Activated CD4-positive, alpha-beta T cell treated with anti-CD3 and anti-CD28 coated beads for 1 hour (primary cell): ENCODE measurements at places on chromosomes 1 and 21.

DNA sequence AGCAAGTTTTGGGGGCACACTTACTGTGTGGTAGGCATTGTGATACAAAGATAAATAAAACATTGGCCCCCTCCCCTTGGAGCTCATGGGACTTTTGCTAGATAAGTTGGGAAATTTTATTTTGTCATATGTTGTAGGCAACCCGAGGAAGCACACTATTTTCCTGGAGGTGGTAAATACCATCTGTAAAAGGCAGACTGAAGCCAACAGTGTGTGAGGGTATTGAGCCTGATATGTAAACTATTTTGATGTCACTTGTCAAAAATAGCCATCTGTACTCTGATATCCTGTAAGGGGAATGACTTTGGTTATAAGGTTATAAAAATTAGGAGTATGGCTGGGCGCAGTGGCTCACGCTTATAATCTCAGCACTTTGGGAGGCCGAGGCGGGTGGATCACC lies 30.6 kb downstream of the VANGL2 start:
- no peak for DNase-seq

DNA sequence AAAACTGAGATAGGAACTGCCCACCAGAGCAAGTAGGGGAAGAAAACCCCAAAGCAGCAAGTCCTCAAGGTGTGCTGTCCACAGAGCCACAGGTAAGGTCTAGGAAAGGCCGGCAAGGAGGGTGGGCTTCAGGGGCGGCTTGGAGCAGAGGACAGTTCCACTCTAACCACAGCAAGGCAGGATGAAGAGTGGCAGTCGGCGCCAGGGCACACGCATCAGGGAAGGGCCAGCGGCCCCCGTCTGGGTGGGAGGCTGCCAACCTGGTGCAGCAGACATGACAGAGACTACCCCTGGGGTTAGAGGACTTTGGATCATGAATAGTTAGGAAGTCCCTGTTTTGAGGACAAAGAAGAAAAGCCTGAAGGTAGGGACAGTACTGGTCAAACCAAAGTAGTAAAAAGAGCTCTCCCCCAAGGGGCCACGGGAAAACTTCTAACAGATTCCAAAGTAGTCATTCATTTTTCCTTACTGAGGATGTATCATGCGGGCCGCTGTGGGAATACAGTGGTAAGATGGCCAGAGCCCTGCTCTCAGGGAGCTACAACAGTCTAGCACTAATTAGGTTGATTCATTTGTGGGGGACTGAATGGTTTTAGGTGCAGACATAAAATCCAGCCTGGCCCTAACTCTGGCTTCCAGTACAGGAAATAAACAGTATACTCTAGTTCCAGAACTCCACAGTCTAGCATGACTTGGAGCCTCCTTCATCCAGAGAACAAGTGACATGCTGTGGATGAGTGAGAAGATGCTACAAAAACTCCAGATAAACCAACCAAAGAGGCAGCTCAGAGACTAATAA lies 3.5 kb upstream of the RAP1GAP start:
- no peak for DNase-seq

- no peak for DNase-seq
Observed at GRCh38 chr21:33391656-33392055, 11.6 kb upstream of the IFNGR2 start.

GRCh38 chr1:154342836-154343472 lies 17.6 kb downstream of the ATP8B2 start:
- peak; percentile 58 for DNase-seq

DNA sequence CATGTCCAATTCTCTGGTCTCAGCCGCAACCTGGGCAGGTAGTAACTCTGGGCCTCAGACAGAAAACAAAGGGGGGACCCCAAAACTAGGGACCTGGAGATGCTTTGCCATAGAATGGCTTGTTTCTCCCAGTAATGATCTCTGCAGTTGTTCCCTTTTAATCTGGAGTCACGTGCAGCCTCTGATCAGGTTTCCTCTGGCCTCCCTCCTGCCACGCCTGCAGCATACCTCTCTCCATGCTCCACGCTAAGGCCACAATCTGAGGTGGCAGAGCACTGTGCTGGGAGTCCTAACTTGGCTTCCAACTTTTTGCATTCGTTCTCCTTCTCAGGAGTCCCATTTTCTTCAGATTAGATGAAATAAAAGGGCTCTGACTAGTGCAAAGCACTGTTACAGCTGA lies 1.9 kb downstream of the PABPC4 start:
- no peak for DNase-seq

GRCh38 chr1:201217851-201218250 lies 27.2 kb downstream of the IGFN1 start:
- no peak for DNase-seq

GRCh38 chr1:65508051-65508450 lies 87.6 kb downstream of the LEPR start:
- DNase-seq, result no peak

- DNase-seq, result no peak
Observed at GRCh38 chr21:35775778-35776544, 284.4 kb downstream of the SETD4 start.

GRCh38 chr1:200625381-200625824 lies 4.9 kb upstream of the KIF14 start:
- no peak for DNase-seq

GRCh38 chr1:22828484-22829308 lies 118.1 kb downstream of the EPHB2 start:
- no peak for DNase-seq

DNA sequence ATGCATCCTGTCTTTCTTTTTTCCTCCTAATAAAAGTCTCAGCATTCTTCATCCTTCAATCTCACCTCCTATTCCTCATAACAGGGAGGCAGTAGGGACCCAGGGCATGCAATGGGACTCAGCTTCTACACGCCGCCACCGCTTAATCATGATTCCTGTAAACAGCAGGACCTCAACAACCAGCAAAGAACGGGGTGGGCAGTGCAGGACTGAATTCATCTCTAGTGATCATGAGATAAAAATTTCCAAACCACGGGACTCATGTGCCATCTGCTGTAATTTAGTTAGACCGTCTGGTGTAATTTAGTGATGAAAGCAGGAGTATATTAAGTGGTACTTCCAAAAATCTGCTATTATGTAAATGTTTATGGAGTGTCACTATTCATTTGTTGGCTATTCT lies 5.4 kb downstream of the PRAMEF12 start:
- DNase-seq, result no peak

DNA sequence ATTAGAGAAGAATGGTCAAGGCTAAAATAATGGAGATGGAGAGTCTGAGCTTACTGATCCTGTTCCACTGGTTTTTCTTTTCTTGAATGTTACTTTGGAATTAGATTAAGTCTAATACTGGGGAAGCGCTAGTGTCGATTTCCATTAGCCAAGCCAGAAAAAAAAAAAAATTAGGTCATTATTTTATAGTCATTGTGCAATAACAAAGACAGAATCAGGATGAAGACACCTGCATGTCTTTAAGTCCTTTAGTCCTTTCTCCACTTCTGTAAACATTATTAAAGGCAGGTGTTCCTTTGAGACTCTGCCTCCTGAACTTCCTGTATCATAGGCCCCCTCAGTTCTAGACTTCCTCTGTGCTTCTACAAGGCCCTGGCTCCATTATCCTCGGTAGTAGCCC lies 42.8 kb downstream of the MYSM1 start:
- DNase-seq, result no peak

DNA sequence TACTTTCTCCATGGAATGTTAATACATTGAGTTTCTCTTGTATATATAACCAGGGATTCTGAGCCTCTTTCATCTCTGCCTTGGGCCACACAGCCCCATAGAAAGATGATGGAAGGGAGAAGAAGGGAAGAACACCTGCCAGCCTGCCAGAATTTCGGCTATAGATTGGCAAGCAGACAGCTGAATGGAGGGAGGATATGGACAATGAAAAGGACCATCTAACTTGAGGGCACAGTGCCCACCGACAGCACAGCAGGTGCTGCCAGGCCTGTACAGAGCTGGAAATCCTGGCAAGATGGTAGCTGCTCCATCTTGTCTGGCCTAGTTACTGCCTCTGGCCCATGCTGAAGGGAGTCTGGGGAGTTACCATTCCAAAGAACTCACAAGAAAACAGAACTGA lies 244.3 kb downstream of the FGGY start:
- DNase-seq, result no peak

DNA sequence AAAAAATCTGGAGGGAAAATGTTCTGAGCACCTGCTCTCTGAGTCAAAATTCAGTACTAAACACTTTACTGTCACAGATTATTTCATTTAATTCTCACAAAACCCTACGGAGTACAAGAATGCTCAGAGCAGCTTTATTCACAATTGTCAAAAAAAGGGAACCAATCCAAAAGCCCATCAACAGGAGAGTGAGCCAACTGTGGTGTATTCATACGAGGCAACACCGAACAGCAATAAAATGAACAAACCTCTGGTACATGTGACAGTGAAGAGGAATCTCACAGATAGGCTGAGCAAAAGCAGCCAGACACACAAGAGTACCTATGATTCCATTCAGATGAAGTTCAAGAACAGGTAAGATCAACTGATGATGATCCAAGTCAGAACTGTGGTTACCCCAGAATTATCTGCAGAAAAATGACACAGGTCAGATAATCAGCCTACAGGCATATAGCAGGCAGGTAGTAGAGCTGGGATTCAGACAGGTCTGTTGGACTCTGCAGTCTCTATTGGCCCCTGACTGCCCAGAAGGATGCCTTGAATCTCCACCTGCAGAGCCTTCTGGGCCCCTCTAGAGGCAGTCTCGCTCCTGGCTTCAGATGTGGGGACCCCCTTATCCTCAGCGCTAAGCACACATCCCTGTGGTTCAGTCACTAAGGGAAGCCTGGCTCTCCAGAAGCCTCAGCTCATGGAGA lies 19.2 kb downstream of the SLC9A1 start:
- DNase-seq, result no peak

DNA sequence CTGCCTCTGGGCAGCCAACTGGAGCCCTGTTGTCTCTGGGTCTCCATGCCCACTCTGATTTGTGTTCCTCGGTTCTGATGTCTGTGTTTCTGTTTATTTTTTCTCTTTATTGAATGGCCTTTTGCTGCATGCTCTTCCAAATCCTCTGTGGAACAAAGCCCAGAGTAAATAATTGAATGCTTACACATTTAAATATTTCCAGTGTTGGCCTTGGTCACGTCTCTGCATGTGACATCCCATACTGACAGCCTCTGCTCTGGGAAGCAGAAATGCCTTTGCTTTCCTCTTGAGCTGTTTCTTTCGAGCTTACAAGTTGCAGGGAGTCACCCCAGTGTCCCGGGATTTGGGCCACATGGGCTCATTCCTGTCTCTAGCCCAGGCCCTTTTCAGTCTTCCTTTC lies 267.9 kb downstream of the PTPRU start:
- DNase-seq, result no peak

DNA sequence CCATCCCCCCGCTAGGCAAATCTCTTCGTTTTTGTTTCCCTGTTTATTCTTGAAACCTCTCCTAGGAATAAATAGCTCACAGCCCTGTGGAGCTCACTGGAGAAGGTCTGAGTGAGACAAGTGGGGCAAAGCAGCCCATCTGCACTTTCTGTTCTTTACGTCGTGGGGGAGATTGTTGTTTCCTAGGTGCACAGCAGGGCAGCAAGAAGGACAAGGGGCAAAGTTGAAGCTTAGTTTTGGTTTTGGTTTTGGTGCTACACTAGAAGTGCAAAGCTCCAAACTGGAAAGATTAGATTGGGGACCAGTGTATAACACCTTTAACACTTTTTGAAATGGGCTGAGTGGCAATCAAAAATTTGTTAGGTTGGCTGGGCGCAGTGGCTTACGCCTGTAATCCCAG lies 76.6 kb downstream of the GPR88 start:
- no peak for DNase-seq

GRCh38 chr1:224495866-224496265 lies 61.3 kb upstream of the WDR26 start:
- DNase-seq, result no peak

GRCh38 chr21:46634966-46635323 lies 529 bp upstream of the PRMT2 start:
- DNase-seq, result no peak

- DNase-seq, result no peak
Observed at GRCh38 chr1:75274920-75275506, 140.8 kb downstream of the LHX8 start.

DNA sequence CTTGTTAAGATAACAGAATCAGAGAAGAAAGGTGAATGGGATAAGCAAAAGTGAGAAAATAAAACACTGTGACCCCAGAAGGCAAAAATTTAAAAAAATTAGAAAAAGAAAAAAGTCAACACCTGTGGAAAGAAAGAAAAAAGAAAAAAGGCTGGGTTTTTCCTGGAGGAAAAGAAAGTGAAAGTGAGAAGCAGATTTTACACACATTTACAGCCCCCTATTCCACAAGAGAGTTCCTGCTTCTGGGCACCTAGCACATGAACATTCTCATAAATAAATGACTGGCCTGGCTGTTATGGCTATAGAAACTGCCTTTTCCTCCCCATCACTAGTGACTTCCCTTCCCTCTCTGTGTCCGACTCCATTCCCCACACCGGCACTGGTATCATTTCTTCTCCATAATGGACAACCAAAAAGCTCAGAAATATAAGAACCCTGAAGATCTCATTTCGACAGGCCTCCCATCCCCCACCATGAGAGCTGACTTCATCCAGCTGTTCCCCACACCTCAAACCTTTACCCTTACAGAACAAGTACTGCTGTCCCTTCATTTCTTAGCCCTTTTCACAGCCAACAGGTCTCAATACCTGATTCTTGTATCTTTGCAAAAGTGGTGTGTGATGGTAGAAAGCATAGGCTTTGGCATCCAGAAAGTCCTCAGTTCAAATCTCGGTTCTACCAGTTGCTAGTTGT lies 12.6 kb downstream of the MTF1 start:
- no peak for DNase-seq

- no peak for DNase-seq
Observed at GRCh38 chr21:38649120-38649519, 150.8 kb upstream of the ERG start.

- no peak for DNase-seq
Observed at GRCh38 chr1:172697534-172698002, 38.7 kb downstream of the FASLG start.

DNA sequence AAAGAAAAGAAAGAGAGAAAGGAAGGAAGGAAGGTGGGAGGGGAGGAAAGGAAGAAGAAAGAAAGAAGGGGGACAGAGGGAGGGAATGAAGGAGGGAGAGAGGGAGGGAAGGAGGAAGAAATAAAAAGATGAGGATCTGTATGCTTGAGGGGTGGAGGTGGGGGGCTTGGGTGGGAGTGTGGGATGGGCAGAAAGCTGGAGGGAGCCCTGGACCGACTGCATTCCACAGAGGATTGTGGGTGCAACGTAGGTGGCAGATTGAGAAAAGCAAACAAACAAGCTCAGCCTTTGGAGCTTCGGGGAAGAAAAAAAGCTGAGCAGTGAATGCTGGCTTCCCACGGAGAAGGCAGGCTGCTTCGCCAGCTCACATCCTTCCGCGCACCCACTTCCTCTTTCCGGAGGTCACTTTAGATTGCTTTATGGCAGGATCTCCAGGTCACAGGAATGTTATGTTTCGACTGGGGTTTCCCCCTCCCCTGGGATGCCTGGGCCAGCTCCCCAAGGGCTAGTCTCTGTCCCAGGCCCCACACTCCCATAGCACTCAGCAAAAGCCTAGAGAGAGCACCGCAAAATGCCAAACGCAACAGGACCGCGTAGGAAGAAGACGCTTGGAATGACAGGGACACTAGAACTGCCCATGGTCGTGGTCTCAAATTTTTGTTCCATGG lies 20.7 kb upstream of the LGALS8 start:
- DNase-seq, result no peak
